ENCODE measurements at places on chromosomes 7 and 10. TPM values are rescaled to one million over a fixed set of nuclear protein-coding genes. Genes with fewer than 3 reads are reported as not detected.
A peak's percentile ranks its signal among the peaks of the same experiment; 100 is the strongest.

DNA sequence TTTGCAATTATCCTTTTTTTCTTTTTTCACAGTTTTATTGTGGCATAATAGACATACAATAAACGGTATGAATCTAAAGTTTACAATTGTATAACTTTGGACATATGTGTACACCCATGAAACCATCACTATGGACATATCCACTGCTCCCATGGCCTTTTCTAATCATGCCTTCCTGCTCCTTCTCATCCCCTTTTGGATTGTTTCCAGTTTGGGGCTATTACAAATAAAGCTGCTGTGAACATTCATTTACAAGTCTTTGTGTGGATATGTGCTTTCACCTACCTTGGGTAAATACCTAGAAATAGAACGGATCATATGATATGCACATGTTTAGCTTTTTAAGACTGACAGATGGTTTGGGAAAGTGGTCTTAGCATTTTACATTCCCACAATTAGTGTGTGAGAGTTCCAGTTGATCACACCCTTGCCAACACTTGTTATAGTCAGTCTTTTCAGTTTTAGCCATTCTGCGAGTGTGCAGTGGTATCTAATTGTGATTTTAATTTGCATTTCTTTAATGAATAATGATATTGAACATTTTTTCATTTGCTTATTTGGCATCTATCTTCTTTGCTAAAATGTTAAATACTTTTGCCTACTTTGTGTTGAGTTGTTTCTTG is 120.9 kb upstream of the KAT6B start:
- no peak for DNase-seq

DNA sequence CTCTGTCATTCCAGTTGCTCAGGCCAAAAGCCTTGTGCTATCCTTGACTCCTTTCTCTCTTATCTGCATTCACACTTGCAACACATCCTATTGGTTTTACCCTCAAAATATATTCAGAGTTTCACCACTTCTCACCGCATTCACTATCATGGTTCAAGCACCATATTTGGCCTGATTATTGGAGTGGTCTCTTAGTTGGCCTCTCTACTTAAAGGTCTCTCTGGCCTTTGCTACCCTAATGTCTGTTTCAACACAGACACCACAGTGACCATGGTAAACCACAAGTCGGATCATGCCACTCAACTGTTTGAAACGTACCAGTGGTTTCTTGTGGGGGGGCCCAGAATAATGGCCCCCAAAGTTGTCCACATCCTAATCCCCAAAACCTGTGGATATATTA is 15.2 kb upstream of the PDZD8 start:
- no peak for DNase-seq

GRCh38 chr10:123081896-123082295 is 53.9 kb upstream of the HMX3 start:
- no peak for DNase-seq

GRCh38 chr10:116878123-116878522 is 28.8 kb downstream of the ENO4 start:
- DNase-seq, result no peak

DNA sequence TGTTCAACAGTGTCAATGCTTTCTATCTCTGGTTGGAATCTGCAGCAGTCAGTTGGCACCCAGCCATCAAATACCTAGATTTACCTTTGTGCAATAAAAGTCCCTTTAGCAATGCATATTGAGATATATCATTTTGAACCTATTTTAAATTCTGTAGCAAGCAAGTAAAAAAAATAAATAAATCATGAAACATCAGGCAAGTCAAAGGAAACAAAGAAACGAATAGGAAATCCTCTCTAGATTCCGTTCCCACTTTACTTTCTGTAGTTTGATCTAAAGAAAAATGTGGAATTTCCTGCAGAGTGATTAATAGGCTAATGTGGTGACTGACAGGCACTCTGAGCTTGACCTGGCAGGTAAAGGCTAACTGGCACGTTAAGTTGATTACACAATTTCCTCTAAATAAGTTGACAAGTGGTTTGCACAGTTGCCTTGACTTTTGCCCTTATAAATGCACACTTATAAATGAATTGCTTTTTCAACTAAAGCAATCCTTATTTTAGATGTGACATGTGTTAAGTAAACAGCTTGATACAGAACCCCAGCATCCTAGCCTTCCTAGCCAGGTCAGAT is 208.1 kb upstream of the TCF7L2 start:
- no peak for DNase-seq

DNA sequence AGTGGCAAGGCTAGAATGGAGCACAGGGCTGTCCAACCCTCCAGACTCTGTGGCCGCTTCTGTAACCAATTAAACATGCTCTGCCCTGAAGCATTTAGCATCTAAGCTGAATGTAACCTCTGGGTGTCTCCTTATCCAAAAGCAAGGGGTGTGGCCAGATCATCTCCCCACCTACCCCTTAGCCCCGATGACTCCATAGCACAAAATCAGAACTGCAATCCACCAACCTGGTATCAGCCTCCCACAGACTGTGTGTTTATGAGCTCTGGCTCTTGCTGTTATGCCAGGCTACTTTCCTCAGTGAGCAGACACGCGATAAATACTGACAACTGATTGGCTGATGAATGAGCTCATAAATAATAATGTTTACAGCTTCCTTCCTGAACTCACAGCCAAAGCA is 3.2 kb downstream of the FRMD4A start:
- peak; percentile 7 for DNase-seq

- DNase-seq, result no peak
Measured at GRCh38 chr10:71857934-71858890, 7.2 kb upstream of the PSAP start.

DNA sequence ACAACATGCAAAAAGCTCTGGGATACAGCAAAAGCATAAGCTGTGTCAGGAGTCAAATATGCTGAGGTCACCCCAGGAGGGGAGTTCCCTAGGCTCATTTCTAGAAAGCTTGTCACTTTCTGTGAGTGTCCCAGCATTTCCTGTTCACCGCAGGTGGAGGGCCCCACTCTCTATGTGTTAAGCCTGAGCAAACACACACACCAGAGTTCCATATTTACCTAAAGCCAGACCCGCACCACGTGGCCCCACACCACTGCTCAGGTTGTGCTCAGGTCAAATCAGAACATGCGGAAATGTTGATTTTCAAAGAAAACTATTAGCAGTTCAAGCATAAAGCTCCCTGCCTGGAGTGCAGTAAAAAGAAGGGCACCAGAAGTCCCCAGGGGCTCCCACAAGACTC is 259.6 kb upstream of the PPP2R2D start:
- peak; percentile 61 for DNase-seq

DNA sequence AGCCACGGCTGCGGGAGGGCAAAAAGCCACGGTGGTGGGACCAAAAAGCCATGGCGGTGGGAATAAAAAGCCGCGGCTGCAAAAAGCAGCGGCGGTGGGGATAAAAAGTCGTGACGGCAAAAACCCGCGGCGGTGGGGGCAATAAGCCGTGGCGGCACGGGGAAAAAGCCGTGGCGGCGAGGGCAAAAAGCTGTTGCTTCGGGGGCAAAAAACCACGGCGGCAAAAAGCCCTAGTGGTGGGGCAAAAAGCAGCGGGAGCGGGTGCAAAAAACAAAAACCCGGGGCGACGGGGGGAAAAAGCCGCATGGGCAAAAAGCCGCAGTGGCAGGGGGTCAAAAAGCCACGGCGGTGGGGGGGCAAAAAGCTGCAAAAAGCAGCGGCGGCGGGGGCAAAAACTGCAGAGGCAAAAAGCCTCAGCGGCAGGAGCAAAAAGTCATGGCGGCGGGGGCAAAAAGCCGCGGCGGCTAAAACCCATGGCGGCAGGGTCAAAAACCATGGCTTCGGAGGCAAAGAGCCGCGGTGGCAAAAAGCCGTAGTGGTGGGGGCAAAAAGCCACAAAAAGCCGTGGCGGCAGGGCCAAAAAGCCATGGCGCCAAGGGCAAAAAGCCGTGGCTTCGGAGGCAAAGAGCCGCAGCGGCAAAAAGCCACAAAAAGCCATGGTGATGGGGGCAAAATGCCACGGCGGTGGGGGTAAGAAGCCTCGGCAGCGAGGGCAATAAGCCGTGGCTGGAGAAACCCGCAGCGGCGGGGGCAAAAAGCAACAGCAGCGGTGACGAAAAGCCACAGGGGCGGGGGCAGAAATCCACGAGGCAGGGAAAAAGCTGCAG is 525.8 kb downstream of the ZNF33B start:
- no peak for DNase-seq

DRGX gene
- total RNA-seq, result not detected

GRCh38 chr7:123169065-123169464 is 30.7 kb downstream of the SLC13A1 start:
- no peak for DNase-seq

- DNase-seq, result no peak
Measured at GRCh38 chr7:2237109-2237602, 4.4 kb upstream of the MAD1L1 start.

OR2A42 gene
- total RNA-seq, result not detected

DNA sequence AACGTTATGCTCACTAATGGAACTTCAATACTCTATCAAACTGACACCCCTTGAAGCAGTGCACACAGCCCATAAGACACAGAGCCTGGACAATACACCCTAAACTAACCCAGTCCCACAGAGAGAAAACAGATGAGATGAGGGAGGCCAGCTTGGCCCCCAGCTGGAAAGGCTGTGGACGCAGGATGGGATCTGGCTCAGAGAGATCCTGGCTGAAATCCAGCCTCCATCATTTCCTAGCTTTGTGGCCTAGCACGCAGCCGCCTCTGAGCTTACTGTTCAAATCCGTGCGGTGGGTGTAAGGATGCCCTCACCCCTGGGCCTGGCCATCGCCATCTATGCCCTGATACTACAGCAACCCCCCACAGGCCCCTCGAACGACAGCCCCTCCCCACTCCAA is 32.7 kb downstream of the SNX8 start:
- no peak for DNase-seq

ANKRD22 gene
- 0.37 TPM for total RNA-seq

DNA sequence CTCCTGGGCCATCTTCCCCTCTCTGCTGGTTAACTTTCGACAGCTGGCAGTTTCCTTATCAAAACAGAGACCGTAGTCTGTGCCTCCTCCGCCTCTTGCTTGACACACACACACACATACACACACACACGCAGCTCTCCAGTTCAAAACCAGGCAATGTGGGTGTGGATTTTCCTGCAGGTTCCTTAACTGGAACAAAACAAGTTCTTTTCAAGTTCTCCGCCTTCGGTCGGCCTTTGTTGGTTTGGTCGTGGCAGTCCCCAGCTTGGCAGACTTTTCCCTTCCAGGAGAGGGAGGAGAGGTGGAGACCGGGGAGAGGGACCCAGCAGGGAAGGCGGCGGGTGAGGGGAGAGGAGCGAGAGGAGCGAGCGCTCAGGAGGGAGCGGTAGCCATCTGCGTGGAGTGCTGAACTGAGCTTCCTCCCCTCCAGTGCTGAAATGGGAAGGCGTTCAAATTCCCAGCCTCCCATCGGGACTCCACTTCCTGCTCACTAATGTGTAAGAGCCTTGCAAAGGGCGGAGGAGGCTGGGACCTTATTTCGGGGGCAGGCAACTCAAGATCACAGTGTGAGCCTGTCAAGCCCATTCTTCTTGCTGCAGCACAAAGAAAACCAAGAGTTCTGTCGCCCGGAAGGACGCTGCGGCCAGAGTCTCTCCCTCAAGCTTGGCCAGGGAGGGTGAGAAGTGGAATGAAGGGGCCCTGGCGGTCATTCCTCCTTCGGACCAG is 120.6 kb downstream of the PRPF18 start:
- peak; percentile 48 for DNase-seq

RNF133 gene
- not detected for total RNA-seq

- no peak for DNase-seq
Measured at GRCh38 chr7:132377015-132377414, 199.3 kb downstream of the PLXNA4 start.

All from activated CD4-positive, alpha-beta T cell treated with anti-CD3 and anti-CD28 coated beads for 36 hours (primary cell).